ENCODE measurements at places on chromosomes 3 and 15. TPM values are rescaled to one million over a fixed set of nuclear protein-coding genes. Genes with fewer than 3 reads are reported as not detected.

KPNA4 gene
- total RNA-seq: 36.7 TPM

TIGIT gene
- not detected for total RNA-seq

SPATA12 gene
- total RNA-seq: 0.10 TPM

YEATS2 gene
- 21.2 TPM for total RNA-seq

GOLGA8G gene
- 0.05 TPM for total RNA-seq

MAPKAPK3 gene
- total RNA-seq: 51.7 TPM

DNA sequence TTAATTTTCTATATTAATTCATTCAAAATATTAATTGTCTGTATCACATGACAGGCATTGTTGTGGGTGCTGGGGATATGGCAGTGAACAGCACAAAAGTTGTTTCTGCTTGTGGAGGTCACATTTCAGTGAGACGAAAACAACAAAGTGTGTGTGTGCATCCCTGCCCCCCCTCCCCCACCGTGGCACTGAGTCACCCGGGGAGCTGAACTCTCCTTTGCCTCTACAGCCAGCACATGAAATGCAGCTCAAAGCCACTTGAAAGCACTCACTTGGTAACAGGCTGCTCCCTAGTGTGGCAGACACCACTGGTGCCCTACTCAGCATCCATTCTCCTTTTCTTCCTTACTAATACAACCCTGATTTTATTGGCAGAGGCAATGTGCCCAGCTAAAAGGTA, 16.9 kb upstream of the SCAMP5 start:
- DNase-seq: peak; percentile 43

IMPG2 gene
- total RNA-seq: 0.35 TPM

DNA sequence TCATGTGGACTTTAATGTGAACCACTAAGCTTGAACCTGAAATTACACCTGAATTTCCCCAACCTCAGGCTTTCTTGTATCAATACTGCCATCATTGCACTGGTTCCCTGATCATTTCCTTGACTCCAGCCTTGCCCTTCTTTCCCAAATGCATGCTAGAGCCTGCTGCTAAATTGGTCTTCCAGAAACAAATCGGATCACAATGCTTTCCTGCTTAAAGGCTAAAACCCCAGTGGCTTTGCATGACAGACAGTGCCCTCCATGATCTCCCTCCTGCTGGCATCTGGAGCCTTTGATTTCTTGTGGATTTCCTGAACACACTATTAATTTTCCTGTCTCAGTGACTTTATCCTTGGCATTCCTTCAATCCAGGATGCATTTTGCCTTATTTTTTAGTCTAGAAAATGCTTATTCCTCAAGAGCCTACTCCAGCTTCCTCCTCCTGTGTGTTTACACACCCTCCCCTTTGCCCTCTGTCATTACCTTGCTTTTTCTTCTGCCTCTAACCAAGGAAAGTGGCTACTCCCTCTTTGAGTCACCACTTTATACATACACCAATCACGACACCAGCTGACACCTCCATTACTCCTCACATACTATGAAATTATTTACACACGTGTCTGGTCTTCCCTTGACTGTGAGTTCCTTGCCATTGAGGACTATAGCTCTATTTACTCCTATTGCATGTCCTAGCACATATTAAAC, 214.6 kb downstream of the KCNAB1 start:
- DNase-seq: peak; percentile 33
